Naive thymus-derived CD8-positive, alpha-beta T cell (primary cell): ENCODE measurements at places on chromosomes 11 and 22. TPM values are rescaled to one million over a fixed set of nuclear protein-coding genes. Genes with fewer than 3 reads are reported as not detected.

RAB1B gene
- total RNA-seq = 68.4 TPM

GRCh38 chr11:64349025-64349387 lies 9.0 kb downstream of the CCDC88B start:
- no peaks in the 10 kb centered on the region for H3K27me3 ChIP-seq
- no peak overlapping the region for H3K4me3 ChIP-seq
- DNase-seq = no peak
- peaks cover 8% of the 10 kb centered on the region for H3K36me3 ChIP-seq

GRCh38 chr22:49909476-49910205 lies 8.6 kb downstream of the ALG12 start:
- DNase-seq = no peak
- H3K27ac ChIP-seq = no peak overlapping the region
- H3K4me1 ChIP-seq = peaks cover 16% of the 10 kb centered on the region
- H3K36me3 ChIP-seq = peaks cover 50% of the 10 kb centered on the region
- no peaks in the 10 kb centered on the region for H3K27me3 ChIP-seq
- H3K4me3 ChIP-seq = no peak overlapping the region

GRCh38 chr11:129259931-129260348 lies 67.8 kb upstream of the ARHGAP32 start:
- H3K4me1 ChIP-seq = peaks cover 3% of the 10 kb centered on the region
- no peaks in the 10 kb centered on the region for H3K27me3 ChIP-seq
- DNase-seq = no peak
- no peak overlapping the region for H3K4me3 ChIP-seq
- no peak overlapping the region for H3K27ac ChIP-seq
- no peaks in the 10 kb centered on the region for H3K36me3 ChIP-seq

- no peak overlapping the region for H3K4me3 ChIP-seq
- H3K27me3 ChIP-seq = no peaks in the 10 kb centered on the region
- peaks cover 21% of the 10 kb centered on the region for H3K36me3 ChIP-seq
- no peak overlapping the region for H3K27ac ChIP-seq
Observed at GRCh38 chr11:6576471-6577373, 26.7 kb downstream of the RRP8 start.

DNA sequence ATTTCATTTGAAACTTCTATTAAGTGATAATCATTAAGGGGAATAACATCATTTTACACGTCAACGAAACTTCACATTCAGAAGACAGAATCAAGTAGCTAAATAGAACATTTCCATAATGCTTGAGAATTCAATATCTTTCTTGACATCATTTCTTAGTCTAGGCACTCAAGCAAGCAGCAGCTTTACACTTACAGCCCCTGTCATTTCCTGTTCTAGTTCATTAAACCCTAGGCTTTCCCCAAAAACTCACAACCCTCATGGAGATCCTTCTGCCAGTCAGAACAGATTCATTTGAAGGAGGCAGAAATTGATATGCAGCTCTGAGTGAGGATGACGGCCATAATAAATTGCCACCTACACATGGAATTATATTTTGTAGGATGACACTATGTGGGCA lies 5.3 kb upstream of the HORMAD2 start:
- peaks cover 10% of the 10 kb centered on the region for H3K27me3 ChIP-seq
- H3K27ac ChIP-seq = no peak overlapping the region

GRCh38 chr11:32779136-32779535 lies 15.3 kb downstream of the CCDC73 start:
- H3K36me3 ChIP-seq = no peaks in the 10 kb centered on the region
- H3K4me3 ChIP-seq = no peak overlapping the region
- no peak overlapping the region for H3K27ac ChIP-seq
- no peak for DNase-seq
- peaks cover 5% of the 10 kb centered on the region for H3K27me3 ChIP-seq

- no peak overlapping the region for H3K27ac ChIP-seq
- no peaks in the 10 kb centered on the region for H3K4me1 ChIP-seq
- no peak overlapping the region for H3K4me3 ChIP-seq
- no peak for DNase-seq
Observed at GRCh38 chr11:134714021-134714656, 302.1 kb upstream of the B3GAT1 start.

DNA sequence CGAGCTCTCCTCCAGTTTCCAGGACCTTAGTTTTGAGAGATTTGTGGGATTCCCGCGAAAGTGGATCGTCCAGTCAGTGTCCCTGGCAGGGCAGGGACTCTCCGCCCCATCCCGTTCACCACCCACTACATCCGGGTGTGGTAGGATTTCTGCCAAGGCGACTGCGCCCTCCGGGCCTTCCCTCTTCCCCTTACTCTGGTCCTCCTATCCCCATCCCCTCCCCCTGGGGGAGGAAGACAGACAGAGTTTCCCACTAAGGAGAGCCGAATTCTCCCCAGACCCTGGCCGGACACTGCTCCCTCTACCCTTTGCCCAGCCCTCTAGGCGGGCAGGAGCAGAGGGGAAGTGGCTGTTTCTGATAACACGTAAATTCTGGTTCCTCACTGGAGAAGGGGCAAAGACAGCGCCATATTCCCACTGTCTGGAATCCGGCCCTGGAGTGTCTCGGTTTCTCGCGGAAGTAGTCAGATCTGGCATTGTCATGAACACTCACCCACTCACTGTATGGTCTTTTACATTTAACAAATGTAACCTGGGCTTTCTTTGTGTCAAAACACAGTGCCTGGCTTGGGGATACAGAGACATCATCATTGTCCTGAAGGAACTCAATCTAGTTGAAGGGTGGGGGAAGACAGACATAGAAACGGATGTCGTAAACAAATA lies 1.1 kb upstream of the NECTIN1 start:
- no peak overlapping the region for H3K27ac ChIP-seq
- H3K36me3 ChIP-seq = no peaks in the 10 kb centered on the region
- peak overlapping the region; percentile 81 for H3K4me3 ChIP-seq
- peaks cover 6% of the 10 kb centered on the region for H3K4me1 ChIP-seq

DNA sequence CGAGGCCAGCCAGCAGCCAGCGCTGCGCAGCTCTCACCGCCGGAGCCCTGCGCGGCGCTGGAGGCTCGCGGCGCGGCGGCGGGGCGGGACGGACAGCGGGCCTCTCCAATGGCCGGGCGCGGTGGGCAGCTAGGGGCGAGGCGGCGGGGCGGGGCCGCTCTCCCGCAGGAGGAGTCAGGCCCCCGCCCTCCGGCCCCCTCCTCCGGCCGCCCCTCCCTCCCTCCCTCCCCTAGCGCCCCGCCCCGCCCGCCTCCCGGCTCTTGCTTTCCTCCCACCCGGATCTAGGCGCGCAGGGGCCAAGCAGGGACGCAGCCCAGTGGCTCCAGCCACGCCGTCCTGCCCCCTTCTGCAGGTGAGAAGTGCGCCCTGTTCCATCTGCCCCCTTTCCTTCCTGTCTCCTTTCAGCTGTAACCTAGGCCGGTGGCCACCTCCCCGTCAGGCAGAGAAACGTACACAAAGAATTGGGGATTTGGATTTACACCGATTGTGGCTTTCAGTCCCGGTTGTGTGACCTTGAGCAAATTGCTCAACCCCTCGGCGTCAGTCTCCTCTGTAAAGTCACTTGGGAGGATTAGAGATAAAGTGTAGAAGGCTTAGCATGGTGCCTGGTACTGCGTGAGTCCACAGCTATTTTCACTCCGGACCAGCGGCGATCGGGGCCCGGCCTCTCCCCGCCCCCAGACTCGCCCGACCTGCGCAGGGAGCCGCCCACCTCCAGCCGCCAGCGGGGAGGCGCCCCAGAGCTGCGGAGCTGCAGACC lies at the start of gene FZD4:
Gene FZD4 (minus strand): TSS at position 35 of the 760 bp plus-strand sequence. CDS start 310 bp downstream, outside the sequence.
- peak within 1 kb of the TSS; percentile 51 for H3K27ac ChIP-seq
- peaks cover 8% of the 10 kb centered on the region for H3K4me1 ChIP-seq
- H3K27me3 ChIP-seq = peaks cover 30% of the 10 kb centered on the region
- H3K4me3 ChIP-seq = peak within 1 kb of the TSS; percentile 89
- no peak for DNase-seq

DNA sequence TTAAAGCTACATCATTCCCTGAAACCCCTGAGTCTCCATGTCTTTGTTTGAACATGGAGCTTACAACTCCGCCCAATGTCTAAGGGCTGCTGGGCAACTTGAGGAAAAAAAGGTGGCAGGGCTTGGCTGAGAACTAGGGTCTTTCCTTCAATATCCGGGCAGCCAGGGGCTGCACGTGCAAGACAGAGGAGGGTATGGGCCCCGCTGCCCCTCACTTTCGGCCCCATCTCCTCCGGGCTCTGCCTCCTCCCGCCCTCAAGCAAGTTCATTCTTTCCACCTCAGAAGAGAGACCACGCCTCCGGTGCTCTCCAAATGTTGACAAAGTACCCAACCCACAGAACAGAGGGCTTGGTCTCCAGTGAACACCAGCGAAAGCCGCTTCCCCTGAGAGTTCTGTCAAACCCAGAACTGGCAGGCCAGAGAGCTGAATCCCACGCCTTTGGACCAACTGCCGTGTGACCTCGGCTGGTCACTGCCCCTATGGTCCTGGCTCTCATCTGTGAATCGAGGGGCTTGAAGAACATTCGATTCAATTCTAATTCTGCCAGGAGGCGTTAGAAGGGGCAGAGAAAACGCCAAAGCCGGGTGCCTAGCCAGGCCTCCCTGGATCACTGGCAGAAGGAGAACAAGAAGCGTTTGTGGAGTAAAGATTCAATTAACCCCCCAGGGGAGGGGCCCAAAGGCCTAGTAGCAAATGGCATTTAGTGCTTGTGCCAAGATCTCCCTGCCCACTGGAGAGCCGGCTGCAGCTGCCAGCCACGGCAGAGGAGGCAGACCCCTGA lies 7.3 kb downstream of the PDGFB start:
- peaks cover 79% of the 10 kb centered on the region for H3K4me1 ChIP-seq
- peaks cover 4% of the 10 kb centered on the region for H3K36me3 ChIP-seq
- peak overlapping the region; percentile 46 for H3K4me3 ChIP-seq
- H3K27ac ChIP-seq = peak overlapping the region; percentile 70

DNA sequence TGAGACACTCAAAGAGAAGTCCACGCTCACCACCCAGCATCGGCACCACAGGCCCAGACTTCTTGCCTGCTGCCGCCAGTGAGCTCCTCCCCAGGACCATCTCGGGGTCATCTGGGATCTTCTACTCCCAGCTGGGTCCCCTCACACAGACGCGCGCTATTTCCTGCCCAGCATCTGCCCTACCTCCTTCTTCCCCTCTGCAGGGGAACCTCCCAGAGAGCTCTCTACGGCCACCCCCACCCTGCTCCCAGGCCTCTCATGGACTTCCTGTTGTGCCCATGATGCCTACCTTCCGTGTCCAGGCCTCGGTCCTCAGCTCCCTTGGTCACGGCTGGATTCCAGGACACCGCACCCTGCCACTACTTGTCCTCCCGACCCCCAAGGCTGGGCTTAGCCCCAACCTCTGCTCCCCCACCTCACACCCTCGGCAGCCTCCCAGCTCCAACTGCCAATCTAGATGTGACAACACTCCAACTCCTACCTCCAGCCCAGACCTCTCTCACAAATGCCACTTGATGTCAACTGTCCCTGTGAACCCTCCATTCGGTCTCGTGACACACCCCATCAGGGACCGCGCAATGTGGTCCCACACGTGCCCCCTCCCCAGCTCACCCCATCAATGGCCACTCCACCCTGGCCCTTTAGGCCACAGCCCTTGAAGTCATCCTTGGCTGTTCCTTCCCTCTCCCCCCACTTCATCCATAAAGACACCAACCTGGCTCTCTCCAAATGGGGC lies 45.3 kb downstream of the SGSM3 start:
- H3K36me3 ChIP-seq = peaks cover 71% of the 10 kb centered on the region
- DNase-seq = no peak
- peaks cover 58% of the 10 kb centered on the region for H3K4me1 ChIP-seq
- H3K27ac ChIP-seq = peak overlapping the region; percentile 93
- peak overlapping the region; percentile 79 for H3K4me3 ChIP-seq

DNA sequence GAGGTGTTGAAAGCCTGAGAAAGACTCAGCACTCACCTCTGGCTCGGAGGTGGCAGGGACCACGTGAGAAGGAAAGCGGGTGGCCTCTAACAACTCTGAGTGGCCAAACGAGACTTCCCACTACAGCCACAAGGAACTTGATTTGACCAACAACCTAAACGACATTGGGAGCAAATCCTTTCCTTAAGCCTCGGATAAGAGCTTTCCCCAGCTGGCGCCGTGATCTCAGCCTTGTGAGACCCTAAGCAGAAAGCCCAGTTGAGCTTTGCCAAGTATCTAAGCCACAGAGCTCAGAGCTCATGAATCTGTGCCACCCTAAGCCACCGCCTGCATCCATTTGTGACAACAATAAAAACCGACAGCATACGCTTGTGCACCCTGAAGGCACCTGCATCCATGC lies 636.0 kb downstream of the TBC1D22A start:
- H3K27me3 ChIP-seq = peaks cover 17% of the 10 kb centered on the region
- H3K36me3 ChIP-seq = no peaks in the 10 kb centered on the region
- H3K4me1 ChIP-seq = no peaks in the 10 kb centered on the region
- H3K27ac ChIP-seq = no peak overlapping the region
- H3K4me3 ChIP-seq = no peak overlapping the region

DNA sequence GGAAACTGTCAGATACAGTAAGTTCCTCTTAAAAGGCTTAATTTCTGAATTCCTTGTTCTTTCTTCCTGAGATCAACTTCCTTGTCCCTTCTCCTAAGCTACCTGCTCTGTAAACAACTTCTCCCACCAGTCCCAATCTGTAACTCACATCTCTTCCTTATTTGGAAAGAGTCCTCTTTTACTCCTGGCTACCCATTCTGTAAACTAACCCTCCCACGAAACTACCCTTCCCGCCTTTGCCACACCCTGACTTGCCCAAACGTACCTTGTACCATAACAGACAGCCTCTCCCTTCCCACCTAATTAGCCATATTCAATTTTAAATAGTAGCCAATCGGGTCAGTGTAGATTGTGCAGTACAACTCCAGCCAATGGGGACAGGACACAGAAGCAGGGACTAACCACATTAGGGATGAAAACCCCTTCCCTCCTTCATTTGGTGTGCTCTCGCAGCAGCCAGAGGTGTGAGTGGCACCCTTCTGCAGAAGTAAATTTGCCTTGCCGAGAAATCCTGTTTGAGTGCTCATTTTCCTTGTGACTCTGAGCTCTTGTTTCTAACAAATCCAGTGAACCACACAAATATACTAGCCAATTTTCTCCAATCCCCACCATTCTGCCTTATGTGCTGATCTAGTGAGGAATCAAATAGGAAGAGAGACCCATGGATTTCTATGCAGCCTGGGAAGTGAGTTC lies 49.5 kb downstream of the ZNF280B start:
- peaks cover 6% of the 10 kb centered on the region for H3K36me3 ChIP-seq
- no peak for DNase-seq
- H3K4me1 ChIP-seq = no peaks in the 10 kb centered on the region
- H3K27me3 ChIP-seq = peaks cover 29% of the 10 kb centered on the region

GRCh38 chr22:19631899-19632667 lies 82.2 kb upstream of the SEPTIN5 start:
- no peaks in the 10 kb centered on the region for H3K36me3 ChIP-seq
- no peak for DNase-seq
- no peak overlapping the region for H3K27ac ChIP-seq
- H3K4me3 ChIP-seq = no peak overlapping the region
- H3K4me1 ChIP-seq = peaks cover 8% of the 10 kb centered on the region

- no peak overlapping the region for H3K4me3 ChIP-seq
- H3K4me1 ChIP-seq = peaks cover 9% of the 10 kb centered on the region
- DNase-seq = no peak
- H3K27me3 ChIP-seq = no peaks in the 10 kb centered on the region
- H3K27ac ChIP-seq = peak overlapping the region; percentile 35
- H3K36me3 ChIP-seq = no peaks in the 10 kb centered on the region
Observed at GRCh38 chr22:36493690-36494110, 12.3 kb upstream of the TXN2 start.
